ENCODE measurements at places on chromosomes 16 and 17. TPM values are rescaled to one million over a fixed set of nuclear protein-coding genes. Genes with fewer than 3 reads are reported as not detected.

The SAMD14 gene
- total RNA-seq: 5.5 TPM

The CNP gene
- 45.7 TPM for total RNA-seq

The SOST gene
- total RNA-seq: not detected

The NAGS gene
- total RNA-seq: 2.2 TPM

The ICAM2 gene
- total RNA-seq: 39.0 TPM

The FBXO39 gene
- total RNA-seq: 0.23 TPM

The CTRL gene
- total RNA-seq: 2.1 TPM
